ENCODE measurements at places on chromosomes 5 and 9. TPM values are rescaled to one million over a fixed set of nuclear protein-coding genes. Genes with fewer than 3 reads are reported as not detected.

GRCh38 chr5:14386884-14387624 lies 194.5 kb upstream of the OTULINL start:
- DNase-seq, result no peak

DNA sequence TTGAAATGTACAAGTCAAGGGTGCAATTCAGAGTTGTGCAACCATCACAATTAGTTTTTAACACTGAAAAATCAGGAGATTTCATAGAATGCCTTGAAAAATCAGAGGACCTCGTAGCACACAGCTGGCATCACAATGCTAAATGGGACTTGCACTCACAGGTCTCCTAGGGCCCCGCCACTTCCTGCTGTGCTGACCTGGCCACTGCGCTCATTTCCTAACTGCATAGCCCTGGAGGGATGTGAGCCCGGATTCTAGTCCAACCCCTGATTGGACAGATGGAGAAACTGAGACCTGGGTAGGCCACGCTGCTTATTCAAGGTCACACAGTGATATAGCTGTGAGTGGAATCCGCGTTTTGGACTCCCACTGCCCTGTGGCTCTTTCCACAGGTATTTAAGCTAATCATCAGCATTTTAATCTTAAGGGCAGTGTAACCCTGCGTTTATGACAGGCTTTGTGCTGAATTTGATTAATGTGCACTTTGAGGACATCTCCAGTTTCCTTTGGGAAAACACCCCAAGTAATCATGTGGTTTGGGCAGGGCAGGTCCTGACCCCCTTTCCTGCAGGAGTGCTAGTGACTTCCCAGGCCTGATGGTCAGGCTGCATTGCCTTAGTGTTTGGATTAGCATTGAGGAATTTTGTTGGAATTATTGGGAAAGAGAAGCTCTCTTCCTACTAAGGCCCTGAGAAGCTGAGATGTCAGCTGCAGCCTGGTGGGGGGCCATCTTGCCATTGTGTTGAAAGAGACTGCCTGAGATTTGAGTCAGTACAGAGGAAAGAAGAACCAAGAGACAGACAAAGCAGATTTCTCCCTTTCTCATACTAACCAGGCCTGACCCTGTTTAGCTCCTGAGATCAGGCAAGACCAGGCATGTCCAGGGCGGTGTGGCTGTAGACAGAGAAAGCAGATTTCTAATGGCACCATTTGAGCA lies 36.2 kb downstream of the STC2 start:
- DNase-seq, result no peak

DNA sequence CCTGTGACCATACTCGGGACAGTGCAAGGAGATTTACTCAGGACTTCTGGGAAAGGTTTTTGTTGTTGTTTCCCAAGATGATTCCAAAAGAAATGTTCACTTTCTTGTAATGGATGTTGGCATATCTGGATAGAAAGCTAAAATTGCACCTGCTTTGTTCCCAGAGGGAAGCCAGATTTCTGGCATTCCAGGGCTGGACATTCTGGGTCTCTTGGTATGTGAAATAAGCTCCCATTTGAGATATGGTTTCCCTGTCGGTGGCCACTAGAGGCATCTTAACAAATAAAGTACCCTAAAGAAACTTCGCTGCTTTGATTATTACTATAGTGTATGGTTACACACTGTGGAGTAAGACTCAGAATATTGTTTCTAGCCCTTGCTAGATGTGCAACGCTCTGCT lies 737.3 kb downstream of the BRINP1 start:
- DNase-seq, result no peak

DNA sequence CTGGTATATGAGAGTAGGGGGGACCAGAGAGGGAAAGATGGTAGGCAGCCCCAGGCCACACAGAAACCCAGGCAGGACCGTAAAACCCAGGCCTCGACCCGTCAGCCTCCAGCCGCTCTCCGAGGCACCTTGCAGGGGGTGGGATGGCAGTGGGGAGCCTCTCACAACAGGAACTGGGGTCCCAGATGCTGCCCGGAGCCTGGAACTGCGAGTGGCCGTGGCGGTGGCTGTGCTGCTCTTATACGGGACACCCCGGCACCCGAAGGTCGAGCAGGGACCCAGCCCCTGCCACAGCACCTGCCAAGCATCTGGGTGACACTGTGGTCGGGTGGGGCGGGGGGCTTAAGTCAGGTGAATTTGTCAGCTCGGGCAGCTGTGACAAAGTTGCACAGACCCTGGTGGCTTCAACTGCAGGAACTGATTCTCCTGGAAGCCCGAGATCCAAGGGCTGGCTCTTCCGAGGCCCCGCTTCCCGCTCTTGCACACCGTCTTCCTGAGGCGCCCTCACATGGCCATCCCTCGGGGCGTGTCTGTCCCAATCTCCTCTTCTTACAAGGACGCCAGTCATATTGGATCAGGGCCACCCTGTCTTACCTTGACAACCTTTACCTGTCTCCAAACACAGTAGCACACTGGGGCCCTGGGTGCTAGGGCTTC lies 47.6 kb upstream of the EGFL7 start:
- no peak for DNase-seq

GRCh38 chr9:135340726-135341475 lies 138.7 kb upstream of the PPP1R26 start:
- no peak for DNase-seq

GRCh38 chr9:27329291-27329690 lies 32.3 kb upstream of the EQTN start:
- DNase-seq, result no peak

- no peak for DNase-seq
Observed at GRCh38 chr9:6944896-6945295, 187.1 kb downstream of the KDM4C start.

- DNase-seq, result peak; percentile 15
Observed at GRCh38 chr9:114318416-114318815, 4.5 kb upstream of the ORM1 start.

- no peak for DNase-seq
Observed at GRCh38 chr9:116643691-116644090, 43.4 kb upstream of the TRIM32 start.

DNA sequence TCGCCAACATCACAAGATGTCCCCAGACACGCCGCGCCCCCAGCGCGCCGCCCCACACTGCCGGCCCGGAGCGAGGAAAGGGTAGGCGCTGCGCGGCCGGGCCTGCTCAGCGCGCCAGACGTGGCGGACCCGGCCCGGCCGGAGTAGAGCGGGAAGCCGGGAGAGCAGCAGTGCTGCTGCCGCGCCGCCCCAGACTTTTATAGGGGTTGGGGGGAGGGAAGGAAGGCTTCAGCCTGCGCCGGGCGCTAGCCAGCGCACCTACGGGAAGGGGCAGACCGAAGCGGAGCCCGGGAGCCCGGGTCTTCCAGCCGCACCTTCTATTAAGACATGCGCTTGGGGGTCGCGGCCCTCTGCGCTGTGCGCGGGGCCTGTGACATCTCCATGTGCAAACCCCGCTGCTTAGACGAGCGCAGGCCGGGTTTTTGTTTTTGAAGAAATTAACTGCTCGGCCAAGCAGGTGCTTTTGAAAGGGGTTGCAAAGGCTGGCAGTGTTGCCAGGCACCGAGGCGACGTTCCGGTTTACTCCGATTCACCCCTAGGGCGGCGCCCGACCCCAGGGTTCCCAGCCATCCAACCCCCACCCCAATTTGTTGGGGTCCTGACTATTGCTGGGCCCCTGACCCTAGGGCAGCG lies 353 bp upstream of the PAX5 start:
- DNase-seq, result no peak

- no peak for DNase-seq
Observed at GRCh38 chr5:109939116-109939682, 249.5 kb downstream of the MAN2A1 start.

DNA sequence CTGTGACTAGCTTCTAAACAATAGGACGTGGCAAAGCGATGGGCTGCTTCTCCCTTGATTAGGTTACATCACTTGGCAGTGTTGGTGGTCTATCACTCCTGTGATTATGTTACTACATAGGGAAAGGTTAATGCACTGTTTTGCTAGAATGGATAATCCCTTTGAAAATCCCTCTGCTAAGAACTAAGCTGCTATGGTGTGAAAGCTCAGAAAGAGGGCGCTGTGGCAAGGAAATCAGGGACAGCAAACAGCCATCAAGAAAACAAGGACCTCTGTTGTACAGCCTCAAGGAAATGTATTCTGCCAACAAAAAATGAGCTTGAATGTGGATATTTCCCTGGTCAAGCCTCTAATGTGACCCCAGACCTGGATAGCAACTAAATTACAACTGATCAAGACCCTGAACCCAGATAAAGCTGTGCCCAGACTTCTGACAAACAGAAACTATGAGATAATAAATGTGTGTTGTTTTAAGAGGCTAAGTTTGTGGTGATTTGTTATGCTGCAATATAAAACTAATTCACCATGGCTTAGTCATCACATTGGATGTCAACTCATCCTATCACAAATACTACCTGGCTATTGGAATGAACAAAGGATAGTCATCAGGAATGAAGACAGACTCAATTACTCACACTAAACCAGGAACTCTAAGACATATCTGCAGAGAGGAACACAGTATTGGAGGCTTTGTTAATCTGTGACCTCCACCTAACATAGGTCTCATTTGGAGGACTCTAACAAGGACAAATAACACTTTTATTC lies 1215.9 kb downstream of the EFNA5 start:
- no peak for DNase-seq

DNA sequence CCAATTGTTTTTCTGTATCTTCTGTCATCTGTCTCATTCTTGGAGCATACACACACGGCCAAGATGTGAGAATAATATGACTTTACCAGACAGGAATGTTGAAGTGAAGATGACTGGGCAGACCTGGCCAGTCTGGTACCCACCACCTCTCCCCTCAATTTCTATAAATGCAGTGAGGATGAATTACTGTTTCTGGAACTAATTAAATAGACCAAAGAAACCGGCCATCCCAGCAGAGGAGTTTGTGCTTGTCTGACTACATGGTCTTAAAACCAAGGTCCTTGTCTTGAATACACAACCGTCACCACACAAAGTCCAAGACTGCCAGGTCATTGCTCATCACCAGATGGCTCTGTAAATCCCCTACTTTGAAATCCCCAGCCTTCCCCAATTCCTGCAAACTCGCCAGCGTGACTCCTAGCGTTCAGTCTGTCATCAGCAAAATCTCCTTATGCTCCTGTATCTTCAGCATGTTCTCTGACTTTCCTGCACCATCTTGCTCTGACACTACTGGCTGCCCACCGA lies 147.2 kb downstream of the PDE4D start:
- no peak for DNase-seq

GRCh38 chr9:119792242-119792641 lies 423.0 kb upstream of the BRINP1 start:
- no peak for DNase-seq

- DNase-seq, result no peak
Observed at GRCh38 chr5:51685419-51685818, 302.2 kb downstream of the ISL1 start.

DNA sequence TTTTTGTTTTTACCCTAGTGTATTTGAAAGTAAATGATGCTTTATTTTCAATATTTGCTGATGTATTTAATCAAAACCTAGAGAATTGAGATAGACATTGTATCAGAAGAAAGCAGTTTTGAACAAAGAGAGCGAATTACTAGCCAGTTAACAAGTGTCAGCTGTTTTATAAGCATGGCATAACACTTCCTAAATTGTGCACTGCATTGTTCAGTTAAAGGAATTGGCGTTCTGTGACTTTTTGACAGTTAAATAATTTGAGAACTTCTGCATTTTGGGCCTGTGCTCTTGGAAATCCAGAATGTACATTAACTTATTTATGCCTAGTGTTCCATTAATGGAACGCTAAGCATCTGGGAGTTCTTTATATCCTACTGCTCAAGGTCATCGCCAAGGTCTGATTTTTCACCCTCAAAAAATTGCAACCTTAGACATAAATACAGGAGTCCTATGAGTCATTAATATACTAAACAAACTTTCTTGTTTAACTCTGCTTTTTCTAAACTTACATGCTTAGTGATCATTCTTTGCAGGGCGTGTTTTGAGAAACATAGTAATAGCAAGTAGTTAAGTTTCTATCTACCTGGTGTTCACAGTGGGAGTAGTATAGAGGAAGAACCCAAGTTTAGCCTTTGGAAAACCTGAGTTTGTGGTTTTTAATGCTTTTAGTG lies 31.1 kb downstream of the RASA1 start:
- DNase-seq, result no peak

GRCh38 chr5:9540791-9541190 lies 5.1 kb downstream of the SEMA5A start:
- DNase-seq, result no peak

GRCh38 chr9:33162721-33163311 lies 4.3 kb downstream of the B4GALT1 start:
- DNase-seq, result no peak

DNA sequence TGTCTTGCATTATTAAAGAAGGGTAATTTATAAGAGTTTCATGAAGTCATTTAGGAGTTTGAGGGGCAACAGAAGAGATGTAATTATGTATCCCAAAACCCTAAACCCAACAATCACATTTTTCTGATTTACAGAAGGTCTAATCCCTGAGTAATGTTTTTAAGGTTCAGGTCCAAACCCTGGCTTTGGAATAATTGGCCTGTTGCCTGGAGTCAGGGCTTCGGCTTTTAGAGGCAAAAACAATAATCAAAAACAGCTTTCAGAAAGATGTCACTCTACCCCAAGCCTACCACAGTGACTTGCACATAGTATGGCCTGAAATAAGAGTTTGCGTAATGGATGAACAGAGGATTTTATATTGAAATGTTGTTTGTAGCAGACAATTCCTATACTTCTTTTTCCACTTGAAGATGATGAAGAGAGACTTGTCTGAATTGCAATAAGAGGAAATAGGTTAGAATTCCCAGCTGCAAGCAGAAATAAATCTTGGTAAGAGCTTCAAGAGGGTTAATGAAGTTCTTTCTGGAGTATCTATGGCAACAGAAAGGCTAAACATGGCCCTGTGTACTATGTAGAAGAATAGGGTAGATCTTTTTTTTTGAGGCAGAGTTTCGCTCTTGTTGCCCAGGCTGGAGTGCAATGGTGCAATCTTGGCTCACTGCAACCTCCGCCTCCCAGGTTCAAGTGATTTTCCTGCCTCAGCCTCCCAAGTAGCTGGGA lies 152.0 kb downstream of the GPBP1 start:
- no peak for DNase-seq

DNA sequence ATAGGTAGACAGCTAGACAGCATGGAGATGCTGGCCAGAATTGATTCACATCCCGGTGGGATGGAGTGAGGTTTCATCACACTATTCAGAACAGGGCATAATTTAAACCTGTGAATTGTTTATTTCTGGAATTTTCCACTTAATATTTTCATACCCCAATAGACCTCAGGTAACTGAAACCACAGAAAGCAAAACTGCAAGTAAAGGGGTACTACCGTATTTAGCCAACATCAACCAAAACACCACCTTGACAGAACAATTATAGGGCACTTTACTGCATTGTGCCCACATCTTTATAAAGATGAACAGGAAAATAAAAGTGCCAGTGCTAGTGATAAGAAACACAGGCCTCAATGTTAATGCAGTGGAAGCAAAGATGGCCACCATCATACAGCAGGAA lies 7.5 kb downstream of the SERINC5 start:
- DNase-seq, result no peak

GRCh38 chr9:109098960-109099308 lies 20.8 kb downstream of the TMEM245 start:
- no peak for DNase-seq

- DNase-seq, result no peak
Observed at GRCh38 chr9:87944096-87944495, 26.3 kb downstream of the SPATA31C1 start.

ACTL7B gene
- total RNA-seq, result not detected

TMEM171 gene
- total RNA-seq, result not detected

HSD17B3 gene
- total RNA-seq, result 0.36 TPM

C9orf85 gene
- 8.2 TPM for total RNA-seq

GARIN3 gene
- not detected for total RNA-seq

FER gene
- total RNA-seq, result 29.7 TPM

FAXDC2 gene
- 31.8 TPM for total RNA-seq

LHX2 gene
- total RNA-seq, result not detected

ANKS6 gene
- 19.9 TPM for total RNA-seq

STPG3 gene
- 0.56 TPM for total RNA-seq

C5orf52 gene
- not detected for total RNA-seq

SHOC1 gene
- total RNA-seq, result not detected

RUSC2 gene
- total RNA-seq, result 23.5 TPM
